Hippocampal formation (tissue), 2 donors: ENCODE measurements at places on chromosomes 11 and 22.

GRCh38 chr11:70933981-70934583 lies 318.3 kb downstream of the SHANK2 start:
- DNase-seq, result no peak

DNA sequence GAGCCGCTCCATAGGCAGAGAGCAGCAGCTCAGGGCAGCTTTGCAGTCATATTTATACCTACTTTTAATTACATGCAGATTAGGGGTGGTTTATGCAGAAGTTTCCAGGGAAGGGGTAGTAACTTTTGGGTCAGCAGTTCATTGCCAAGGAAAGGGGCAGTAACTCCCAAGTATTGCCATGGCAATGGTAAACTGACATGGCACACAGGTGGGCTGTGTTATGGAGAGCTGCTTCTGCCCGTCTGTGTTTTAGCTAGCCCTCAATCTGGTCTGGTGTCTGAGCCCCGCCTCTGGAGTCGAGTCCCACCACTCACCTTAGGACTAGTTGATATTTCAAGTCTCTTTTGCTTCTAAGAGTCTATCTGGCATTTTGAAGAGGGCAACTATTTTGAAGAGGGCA lies 12.2 kb upstream of the ZBTB16 start:
- DNase-seq, result no peak

DNA sequence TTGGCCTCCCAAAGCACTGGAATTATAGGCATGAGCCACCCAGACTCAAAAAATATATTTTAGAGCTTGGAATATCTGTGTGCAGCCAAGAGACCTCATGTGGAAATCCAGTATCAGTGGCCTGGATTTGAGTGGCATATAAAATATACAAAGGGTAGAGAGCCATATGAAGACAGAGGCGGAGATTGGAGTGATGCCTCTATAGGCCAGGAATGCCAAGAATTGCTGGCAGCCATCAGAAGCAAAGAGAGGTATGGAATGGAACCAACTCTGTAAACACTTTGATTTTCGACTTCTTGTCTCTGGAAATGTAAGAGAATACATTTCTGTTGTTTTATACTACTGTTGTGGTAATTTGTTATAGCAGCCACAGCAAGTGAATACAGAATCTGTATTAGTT lies 123.0 kb downstream of the PLEKHA7 start:
- DNase-seq, result no peak

GRCh38 chr11:102108734-102109440 lies 1.4 kb upstream of the YAP1 start:
- no peak for DNase-seq

- no peak for DNase-seq
These were observed 29.0 kb downstream of the PRRG4 start for GRCh38 chr11:32858731-32859130.

DNA sequence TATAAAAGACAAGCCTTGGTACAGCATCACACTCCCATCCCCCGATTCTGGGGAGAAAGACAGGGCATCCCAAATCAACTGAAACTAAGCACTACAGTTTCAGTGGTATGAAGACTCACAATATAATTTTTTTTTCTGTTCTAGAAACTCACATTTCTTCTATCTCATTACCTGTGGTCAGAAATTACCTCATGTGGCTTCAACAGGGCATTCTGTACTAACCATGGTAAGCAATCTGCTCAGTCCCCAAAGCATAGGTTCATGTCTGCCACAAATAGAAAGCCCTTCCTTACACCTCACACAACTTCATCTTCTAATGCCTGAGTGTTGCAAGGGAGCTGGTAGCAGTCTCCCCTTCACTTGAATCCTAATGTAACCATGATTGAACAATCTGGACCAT lies 147.4 kb upstream of the POU2AF2 start:
- DNase-seq, result no peak
